ENCODE measurements at places on chromosomes 1 and 21. TPM values are rescaled to one million over a fixed set of nuclear protein-coding genes. Genes with fewer than 3 reads are reported as not detected.

The RORC gene
- polyA plus RNA-seq: 0.26 TPM

The PLPPR4 gene
- not detected for polyA plus RNA-seq

The PTPRU gene
- not detected for polyA plus RNA-seq

The UBE2U gene
- not detected for polyA plus RNA-seq

The TSTD1 gene
- polyA plus RNA-seq: 349 TPM

The ADGRB2 gene
- polyA plus RNA-seq: 0.97 TPM
